Hypothalamus (tissue), 51 donors: ENCODE measurements at places on chromosomes 7 and 10.

- DNase-seq: peak; percentile 1
Measured at GRCh38 chr7:105934572-105935185, 28.4 kb upstream of the CDHR3 start.

- peak; percentile 26 for DNase-seq
Measured at GRCh38 chr7:353746-354325, 63.9 kb downstream of the FOXL3 start.

- no peak for DNase-seq
Measured at GRCh38 chr10:117431160-117431559, 55.9 kb upstream of the PDZD8 start.

- no peak for DNase-seq
Measured at GRCh38 chr7:867406-868188, 8.8 kb upstream of the GET4 start.

DNA sequence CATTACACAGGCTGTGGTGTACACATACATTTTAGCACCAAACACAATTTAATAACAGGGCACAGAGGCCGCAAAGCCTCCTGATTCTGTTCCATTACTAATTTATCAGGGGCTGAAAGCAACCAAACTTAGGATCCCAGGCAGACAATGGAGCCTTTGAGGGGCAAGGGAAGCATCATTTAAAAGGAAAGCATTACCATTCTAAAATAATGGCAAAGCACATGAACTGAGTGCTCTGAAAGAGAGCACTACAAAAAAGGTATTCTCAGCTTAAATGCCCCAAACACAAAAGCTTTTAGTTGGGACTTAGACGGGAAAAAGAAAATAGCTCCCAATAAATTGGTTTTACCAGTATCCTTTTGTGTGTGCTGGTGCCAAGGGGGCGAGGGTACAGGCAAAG, 282.0 kb upstream of the ETV1 start:
- DNase-seq: no peak

DNA sequence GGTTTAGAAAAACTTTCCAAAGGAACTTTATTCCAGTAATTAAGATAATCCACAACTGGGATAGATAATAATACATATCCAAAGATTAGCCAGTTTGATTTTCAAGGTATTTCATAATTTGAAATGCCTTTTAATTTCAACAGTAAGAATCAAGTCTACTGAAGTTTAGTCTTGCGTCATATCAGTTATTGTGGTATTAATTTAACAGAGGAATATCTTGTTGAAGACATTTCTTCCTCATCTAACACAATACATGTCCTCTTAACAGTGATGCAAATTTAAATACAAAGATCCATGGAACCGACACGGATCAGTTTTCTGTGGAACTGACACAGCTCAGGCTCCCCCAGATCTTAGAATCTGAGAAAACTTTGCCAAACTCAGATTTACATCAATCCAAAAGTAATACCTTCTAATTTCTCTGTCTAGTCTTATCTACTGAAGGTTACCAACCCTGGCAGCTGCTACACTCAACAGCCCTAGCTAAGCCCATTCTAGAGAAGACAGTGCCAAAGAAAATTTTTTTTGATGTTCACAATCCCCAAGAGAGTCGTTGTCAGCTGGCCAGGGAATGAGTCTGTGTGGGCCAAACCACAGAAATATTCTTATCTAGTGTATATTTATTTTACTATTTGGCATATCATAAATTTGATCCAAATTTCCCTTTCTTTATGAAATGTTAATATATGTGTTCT, 365.2 kb upstream of the MEOX2 start:
- DNase-seq: no peak

- DNase-seq: no peak
Measured at GRCh38 chr10:112539340-112539739, 92.3 kb downstream of the VTI1A start.

DNA sequence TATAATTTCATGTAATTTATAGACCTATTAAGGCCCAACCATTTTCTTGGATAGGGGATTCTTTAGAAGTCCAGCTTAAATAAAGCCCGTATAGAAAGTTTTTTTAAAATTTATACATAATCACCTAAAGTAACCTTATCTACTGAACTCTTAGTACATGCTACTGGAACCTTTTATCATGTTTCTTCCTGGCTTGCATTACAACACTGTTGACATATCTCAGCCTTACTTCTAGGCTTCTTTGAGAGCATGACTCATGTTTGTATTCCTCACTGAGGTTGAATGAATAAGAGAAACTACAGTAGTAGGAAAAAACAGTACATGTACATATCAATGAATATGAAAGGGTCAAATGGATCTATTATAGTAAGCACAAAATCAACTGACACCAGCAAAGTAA, 8.2 kb upstream of the MAGI2 start:
- no peak for DNase-seq

- no peak for DNase-seq
Measured at GRCh38 chr10:132257271-132257670, 50.5 kb downstream of the STK32C start.

GRCh38 chr10:102752934-102753664, 9.4 kb downstream of the WBP1L start:
- DNase-seq: no peak

DNA sequence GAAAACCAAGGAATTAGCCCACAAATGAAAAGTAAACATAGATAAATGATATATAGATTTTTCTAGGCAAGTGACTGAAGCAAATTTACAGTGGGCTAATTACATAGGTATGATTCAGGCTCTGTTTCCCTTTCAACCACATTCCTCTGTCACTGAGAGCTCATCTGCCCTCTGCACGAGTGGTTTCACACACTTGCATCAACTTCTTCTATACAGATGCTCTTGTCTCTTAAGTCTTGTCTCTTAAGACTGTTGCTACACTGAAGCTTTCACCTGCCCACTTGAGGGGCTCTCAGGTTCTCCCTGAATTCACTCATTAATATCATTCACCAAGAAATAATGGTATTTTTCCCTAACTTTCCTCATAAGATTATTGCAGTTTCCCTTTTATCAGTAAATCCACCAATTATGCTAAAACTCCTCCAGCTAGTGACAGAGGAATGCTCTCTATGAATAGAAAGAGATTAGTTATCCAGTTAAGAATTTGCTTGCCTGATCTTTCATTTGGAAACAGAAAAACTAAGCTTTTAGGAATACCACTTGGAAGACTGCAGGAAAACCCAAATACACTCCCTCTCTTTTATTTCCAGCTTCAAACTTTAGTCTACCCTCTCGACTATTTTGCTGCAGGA, 95.7 kb downstream of the ELAPOR2 start:
- no peak for DNase-seq

DNA sequence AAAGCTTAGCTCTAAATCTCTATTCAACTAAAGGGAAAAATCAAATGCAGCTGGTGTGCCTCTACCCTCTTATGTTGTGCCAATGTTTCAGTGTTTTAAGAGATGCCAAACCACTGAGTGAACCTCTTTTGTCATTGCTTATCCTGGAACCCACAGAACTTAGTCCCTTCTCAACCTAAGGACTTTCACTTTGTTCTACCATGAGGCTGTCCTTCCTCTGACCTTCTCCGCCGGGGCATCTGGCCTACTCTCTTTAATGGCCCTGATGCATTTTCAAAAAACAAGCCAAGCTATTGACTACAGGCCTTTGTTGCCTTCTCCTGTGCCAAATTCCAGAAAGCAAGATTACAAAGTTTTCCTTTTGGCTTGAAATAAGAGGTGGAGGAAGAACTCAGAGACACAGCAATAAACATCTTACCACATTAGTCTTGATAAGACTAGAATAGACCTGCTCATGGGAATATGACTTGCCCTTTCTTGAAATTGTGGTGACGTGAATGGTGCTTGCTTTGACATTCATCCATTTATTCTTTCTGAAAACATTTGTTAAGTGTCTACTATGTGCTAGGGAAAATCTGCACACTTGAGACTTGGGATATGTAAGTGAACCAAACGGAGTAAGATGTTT, 253.2 kb upstream of the SMIM30 start:
- no peak for DNase-seq

DNA sequence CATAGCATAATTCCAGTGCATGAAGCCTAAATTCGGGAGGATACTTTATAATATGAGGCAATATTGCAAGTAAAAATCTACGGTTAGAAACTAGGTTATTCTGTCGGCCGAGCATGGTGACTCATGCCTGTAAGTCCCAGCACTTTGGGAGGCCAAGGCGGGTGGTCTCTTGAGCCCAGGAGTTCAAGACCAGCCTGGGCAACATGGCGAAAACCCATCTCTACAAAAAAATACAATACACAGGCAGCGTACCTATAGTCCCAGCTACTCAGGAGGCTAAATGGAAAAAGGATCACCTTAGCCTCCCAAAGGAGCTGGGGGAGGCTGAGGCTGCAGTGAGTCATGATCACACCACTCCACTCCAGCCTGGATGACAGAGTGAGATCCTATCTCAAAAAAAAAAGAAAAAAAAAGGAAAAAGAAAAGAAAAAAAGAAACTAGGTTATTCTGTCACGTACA, 14.2 kb downstream of the SKAP2 start:
- no peak for DNase-seq

- DNase-seq: no peak
Measured at GRCh38 chr10:86075512-86075911, 291.1 kb downstream of the GRID1 start.

DNA sequence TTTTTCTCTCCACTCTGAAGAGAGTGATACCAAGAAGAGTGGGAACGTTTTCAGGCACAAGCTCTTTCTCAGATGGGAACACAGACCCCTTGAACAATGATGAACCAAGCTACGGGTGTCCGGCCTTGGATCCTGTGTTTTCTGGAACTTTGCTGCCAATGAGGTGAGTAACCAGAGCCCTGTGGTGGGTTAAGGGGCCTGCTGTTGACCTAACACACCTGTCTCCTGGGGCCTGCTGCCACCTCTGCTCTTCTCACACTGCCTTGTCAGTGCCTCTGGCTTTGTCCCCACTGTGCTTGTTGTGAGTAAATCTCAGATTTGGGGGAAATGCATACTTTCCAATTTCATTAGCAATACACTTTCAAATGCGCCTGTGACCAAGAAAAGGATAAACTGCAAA, 1.4 kb upstream of the PKD1L1 start:
- no peak for DNase-seq

GRCh38 chr7:26360650-26361049, 69.0 kb downstream of the SNX10 start:
- DNase-seq: no peak

- DNase-seq: no peak
Measured at GRCh38 chr10:133488354-133488753, 34.6 kb downstream of the SCART1 start.

DNA sequence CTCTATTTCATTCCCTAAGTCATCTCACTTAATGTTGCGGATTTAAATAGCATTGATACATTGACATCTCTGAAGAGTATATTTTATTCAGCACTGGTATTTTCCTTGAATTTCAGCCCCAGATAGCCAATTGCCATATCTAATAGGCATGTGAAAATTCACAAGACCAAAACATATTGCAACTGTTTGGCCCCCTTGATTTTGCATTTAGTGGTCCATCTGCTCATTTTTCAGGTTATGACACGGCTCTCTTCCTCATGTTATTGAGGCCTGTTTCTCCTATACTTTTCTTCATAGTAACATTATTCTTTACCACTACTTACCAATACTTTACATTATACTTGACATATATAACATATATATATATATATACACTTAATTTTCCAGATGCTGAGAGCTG, 43.7 kb downstream of the MKLN1 start:
- no peak for DNase-seq

DNA sequence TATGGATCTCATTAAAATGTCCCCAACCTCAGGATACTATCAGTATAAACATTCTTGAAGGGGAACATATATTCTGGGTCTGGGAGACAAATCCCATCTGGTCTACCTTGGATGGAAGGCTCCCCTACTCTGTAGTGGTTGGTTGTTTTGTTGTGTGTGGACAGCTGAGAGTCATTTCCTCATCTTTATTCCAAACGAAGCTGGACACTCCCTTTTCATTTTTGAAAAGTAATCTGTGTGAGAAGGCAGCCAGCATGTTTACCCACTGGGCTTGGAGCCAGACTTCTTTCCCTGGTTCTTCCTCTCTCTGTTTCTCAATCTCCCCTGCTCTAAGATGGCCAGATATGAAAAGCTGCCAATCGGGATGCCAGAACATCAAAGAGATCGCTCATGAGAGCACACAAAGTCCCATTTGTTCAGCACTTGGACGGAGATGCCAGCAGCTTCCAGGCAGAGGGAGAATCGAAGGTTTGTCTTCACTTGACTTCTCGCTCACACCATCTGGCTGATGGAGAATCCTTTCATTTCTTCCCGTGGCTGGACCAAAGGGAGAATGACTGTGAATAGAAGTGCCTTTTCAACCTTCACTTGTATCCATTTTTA, 108.1 kb upstream of the AGR3 start:
- peak; percentile 84 for DNase-seq

- DNase-seq: no peak
Measured at GRCh38 chr10:11760861-11761260, 18.7 kb downstream of the ECHDC3 start.

DNA sequence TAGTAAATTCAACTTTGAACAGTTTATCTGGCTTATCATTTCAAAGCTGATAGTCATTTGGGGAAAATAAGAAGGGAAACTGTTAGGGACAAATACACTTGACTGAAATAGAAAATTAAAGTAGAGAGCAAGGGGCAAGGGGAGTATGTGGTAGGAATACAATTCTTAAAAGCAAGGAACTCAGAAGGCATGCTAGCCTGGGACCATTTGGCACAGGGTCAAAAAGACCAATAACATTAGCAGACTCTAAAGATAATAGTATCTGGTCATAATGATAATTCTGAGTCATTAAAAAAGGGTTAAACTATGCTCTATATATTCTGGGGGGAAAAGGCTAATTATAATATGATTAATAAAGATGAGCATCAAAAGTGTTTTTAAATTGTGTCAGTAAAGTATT, 112.2 kb downstream of the CNOT4 start:
- no peak for DNase-seq

DNA sequence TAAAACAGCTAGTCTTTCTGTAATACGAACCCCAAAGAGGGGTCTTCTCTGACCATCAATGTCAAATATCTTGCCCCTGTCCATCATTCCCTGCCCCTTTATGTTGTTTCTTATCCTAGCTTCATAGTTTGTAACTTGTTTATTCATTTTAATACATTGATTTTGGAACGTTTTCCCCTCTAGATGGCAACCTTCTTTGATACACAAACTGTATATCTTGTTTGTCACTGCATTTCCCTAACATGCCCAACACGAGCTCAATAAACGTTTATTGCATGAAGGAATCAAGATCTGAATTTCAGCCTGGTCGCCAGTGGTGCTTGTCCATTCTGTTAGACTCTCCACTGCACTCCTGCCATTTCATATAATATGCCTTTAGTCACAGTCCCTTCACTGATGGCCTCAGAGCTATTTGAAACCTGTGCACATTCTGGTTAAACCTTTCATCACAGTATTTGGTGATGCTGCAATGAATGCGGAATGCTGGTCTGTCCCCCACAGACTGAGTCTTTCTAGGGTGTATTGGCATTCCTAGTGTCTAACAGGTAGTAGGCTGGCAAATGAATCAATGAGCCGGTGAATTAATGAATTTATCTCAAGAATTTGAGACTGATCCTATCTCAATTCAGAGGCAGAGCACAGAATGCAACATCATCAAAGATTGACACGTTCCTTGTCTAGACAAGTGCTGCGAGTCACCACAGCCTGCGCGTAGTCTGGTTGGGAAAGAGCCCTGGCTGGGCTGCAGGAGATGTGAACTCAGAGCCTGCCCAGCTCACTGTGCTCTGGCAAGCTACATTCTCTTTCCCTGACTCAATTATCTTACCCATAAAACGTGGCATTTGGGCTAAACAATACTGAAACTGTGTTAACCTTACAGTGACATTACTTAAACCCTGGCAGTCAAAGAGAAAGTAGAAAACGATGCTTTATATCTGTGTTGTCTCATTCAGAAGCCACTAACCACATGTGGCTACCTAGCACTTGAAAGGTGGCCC, 55.2 kb upstream of the FRMD4A start:
- no peak for DNase-seq
